Activated T-helper 1 cell treated with anti-CD3 and anti-CD28 coated beads, Interleukin-2, amount 50 U/mL, for 16 hours (primary cell): ENCODE measurements at places on chromosomes 6 and 20.

DNA sequence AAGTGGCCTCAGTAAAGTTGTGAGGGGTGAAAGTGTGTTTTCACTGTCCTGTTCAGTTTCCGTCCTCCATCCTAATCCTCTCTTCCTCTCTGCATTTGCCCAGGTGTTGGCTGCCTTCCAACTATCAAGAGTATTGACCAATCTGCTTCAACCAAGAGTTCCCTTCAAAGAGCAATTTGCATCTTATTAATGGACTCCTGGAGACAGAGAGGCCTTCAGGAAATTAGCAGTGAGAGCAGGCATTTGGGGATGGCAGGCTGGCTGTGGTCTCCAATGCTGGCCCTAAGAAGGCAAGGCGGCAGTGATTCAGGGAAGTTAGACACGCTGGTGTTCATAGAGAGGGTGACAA is 77.2 kb downstream of the GPR6 start:
- no peak for DNase-seq

GRCh38 chr6:46964716-46965519 is 43.2 kb upstream of the ADGRF5 start:
- no peak for DNase-seq

- DNase-seq = no peak
Measured at GRCh38 chr6:44712353-44713111, 325.0 kb downstream of the CDC5L start.

GRCh38 chr6:22023937-22024336 is 272.9 kb downstream of the PRL start:
- DNase-seq = no peak

DNA sequence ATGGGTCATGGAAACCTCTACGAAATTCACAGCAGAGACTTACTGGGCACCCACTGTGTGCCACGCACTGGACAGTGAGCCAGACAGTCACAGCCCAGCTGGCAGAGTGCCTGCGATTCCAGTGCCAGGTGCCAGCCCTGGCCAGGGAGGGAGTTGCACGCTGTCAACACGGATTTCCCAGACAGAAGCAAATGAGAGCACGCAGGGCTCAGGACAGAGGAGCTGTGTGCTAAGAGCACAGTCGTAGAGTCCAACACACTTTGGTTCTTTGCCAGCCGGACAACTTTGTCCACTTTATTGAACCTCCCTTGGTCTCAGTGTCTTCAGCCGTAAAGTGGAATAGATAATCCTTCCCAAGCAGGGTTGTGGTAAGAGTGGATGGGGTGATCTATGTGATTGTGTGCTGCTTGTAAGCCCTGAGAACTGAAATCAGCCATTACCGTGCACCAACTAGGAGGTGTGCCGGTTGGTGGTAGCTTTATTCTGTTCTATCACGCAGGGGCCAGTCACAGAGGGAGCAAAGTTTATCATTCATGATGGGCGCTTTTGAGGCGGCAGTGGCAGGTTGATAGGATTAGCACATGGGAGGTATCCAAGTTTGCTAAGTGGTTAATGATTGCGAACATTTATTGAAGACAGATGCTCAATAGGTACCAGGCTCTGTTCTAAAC is 40.6 kb downstream of the SIRPA start:
- DNase-seq = no peak

DNA sequence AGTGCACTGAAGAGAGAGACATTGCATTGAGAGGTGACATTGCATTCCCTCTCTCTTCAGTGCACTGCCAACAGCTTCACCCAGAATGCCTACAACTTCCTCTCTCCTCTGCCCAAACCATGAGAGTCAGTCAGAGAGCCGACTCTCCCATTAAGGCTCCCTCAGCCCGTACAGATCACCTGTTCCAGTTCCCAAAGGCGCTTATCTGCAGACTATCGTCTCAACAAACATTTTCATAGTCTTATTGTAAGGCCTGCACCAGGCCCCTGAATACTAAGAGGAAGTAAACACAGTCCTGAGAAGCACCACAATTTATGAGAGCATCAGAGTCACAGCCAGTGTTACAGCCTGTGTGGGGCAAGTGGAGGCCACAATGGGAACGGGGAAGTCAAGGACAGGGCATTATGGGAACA is 53.7 kb downstream of the GFOD1 start:
- DNase-seq = no peak

GRCh38 chr6:9985481-9985880 is 429.4 kb downstream of the TFAP2A start:
- DNase-seq = no peak

DNA sequence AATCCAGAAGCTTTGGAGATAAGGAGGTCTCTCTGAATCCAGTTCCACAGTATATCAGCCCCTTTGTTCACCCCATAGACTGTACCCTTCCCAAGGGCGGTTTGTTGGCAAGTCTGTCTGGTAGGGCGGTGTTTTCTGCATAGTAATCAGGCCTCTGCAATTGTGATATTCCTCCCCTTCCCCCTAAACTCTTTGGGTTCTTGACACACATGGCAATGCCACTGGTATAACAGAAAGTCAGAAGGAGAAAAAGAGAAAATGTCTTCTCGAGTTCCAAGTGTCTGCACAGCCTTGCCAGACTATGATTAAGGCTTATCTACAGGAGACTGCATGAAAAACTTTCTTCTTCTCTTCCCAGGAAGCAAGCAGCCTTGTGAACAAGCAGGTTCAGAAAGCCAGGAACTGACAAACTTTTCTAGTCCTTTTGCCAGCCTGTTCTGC is 45.6 kb downstream of the FOXO3 start:
- no peak for DNase-seq

DNA sequence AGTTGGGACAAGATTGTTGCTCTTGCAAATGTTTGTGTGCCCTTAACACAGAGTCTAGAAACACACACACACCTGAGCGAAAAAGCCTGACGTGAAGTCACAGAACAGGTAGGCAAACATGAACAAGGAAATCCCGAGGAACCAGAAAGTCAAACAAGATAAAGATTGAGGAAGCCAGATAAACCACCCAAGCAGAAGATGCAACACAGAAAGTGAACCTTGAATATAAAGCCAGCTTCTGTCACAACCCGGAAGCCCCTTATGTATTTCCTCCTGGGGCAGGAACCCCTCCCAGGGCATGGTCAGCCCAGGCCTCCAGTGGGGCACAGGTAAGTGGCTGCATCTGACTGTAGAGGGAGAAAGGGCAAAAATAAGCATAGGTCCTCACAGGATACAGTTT is 158.2 kb upstream of the SUPT3H start:
- DNase-seq = no peak

- DNase-seq = no peak
Measured at GRCh38 chr6:53979468-53980067, 131.7 kb upstream of the MLIP start.

DNA sequence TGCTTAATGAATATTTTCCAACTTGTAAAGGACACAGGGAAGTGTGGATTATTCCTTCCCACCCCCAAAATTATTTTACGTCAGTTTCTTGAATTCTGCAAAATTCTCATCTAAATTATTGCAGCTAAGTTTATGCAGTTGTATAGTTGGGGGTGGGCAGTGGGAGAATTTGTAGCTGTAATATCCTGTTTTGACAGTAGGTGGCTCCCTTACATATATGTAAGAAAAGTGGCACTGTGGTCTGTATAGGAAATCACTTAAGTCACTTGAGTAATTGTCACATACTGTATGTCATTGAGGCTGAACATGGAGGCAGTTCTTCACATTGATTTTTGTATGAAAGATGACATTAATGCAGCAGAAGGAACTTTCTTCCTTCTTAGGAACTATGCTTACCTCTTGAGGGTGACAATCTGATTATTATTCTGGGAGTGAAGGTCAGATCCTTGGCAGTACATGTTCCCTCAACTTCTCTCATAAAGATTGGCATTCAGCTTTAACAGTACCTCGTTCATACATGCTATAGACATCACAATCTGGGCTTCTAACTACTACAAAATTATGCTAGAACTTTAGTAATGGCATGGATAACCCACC is 14.6 kb upstream of the CFAP206 start:
- DNase-seq = no peak

- DNase-seq = no peak
Measured at GRCh38 chr6:42345696-42346416, 105.9 kb downstream of the TRERF1 start.

DNA sequence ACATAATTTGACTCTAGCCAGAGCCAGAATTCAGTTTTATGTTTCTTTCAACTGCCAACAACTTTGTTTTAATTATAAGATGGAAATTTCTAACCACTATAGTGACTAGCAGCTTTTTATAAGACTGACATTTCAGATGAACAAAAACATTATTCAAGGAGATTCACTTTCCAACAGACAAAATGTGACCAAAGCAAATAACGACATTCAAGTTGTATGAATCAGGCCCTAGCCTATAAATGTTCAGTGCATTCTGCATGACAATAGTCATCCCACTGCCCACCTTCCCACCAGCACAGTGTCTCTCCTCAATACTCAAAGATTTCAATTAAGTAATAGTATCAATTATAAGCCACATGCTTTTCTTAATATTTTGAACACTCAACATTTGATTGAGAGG is 200.7 kb downstream of the KHDC1L start:
- no peak for DNase-seq
